ENCODE measurements at places on chromosomes 4 and X.

- DNase-seq: no peak
Measured at GRCh38 chrX:101668143-101668542, 8.5 kb upstream of the ARMCX2 start.

DNA sequence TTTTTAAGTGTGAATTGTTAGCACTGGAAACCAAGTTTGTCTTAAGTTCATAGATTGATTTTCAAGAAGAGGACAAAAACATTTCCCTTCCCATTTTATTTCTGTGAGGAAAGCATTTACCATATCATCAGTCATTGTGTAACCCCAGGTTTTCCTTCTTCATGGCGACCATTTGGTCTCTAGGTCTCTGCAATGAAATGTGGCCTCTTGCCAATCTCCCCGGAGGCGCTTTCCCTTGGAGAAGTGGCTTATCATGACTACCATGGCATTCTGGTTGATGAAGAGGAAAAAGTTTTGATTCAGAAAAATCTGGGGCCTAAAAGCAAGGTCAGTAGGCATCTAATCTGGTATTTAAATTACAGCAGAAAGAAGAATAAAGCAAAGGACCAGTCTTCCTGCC, 54.4 kb downstream of the ADD1 start:
- DNase-seq: no peak

DNA sequence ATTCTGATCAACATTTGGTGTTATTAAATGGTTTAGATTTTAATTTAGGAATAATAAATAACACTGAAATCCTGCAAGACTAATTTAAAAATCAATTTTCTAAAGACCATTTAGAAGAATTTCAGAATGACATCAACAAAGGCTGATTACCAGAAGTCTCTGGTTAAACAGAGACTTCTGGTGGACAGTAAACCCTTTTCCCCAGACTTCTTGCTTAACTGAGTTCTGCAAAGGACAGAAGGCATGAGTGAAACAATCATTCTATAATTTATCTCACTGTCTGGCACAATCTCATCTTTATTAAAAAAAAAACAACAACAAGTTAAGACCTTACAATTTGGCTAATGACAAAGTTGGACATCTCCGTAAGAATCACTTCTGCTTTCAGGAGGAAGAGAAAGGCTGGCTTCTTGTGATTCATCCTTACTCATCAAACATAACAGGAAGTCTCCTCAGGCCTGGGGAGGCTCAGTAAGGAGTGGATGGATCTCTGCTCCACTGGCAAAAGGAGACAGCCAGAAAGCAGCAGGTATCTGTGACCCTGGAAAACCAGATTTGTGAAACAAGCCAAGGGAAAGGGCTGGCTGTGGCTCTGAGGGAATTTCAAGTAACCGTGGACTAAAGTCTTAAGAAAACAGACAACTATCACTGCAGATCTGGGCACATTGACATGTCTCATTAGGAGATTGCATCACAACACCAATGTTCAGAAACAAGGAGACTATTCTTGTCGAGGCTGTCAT, 908 bp upstream of the TLR6 start:
- DNase-seq: no peak

DNA sequence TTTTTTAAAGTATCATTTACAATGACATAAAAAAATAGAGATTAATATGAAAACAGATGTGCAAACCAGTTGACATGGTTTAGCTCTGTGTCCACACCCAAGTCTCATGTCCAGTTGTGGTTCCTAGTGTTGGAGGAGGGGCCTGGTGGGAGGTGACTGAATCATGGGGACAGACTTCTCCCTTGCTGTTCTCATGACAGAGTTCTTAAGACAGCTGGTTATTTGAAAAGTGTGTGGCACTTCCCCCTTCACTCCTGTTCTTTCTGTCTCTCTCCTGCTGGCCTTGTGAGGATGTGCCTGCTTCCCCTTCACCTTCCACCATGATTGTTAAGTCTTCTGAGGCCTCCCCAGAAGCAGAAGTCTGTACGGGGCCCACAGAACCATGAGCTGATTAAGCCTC, 23.8 kb downstream of the CNOT6L start:
- DNase-seq: no peak

DNA sequence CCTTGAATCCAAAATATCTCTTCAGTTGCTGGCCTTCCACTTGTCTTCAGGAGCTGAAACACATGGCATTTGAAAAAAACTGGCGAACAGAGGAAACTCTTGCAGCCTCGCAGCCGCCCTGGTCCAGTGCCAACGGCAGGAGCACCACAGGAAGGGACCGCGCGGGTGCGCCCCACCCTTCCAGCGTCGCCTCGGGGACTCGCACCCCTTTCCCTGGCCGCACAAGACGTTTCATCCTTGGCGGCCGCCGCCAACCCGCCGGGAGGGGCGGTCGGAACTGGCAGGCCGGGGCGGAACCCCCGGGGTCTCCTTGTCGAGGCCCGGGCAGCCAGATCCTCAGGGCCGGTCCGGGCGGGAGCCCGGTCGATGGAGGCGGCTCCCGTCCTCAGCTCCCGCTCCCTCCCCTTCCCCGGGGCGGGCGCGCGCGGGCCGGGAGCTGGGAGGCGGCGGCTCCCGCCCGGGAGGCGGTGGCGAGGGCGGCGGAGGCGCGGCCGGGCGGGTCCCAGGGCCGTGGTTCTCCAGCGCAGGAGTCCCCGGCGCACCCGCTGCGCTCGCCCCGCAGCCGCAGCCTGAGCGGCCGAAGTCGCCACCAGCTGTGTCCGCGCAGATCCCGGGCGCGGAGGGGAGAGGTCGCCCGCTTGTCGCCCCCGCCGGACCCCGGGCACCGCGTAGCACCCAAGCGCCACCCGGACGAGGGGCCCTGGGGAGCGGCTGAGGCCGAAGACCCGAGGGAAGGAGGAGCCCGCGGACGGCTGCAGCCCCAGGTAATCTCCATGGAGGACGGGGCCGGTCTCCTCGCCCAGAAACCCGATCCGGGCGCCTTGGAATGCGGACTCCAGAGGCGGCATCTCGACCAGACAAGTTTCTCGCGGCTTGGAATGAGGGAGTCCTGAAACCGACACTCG, 886 bp upstream of the NDST3 start:
- DNase-seq: no peak

- no peak for DNase-seq
Measured at GRCh38 chrX:108347800-108348199, 90.4 kb downstream of the COL4A6 start.

GRCh38 chr4:163172647-163173046, 6.0 kb upstream of the NAF1 start:
- no peak for DNase-seq

- no peak for DNase-seq
Measured at GRCh38 chr4:6939761-6940743, 30.4 kb downstream of the TBC1D14 start.

- peak; percentile 46 for DNase-seq
Measured at GRCh38 chrX:23901805-23902204, 5.9 kb downstream of the APOO start.

- DNase-seq: no peak
Measured at GRCh38 chr4:109447278-109447677, 13.7 kb downstream of the SEC24B start.

GRCh38 chr4:67549123-67549522, 3.8 kb upstream of the CENPC start:
- no peak for DNase-seq

DNA sequence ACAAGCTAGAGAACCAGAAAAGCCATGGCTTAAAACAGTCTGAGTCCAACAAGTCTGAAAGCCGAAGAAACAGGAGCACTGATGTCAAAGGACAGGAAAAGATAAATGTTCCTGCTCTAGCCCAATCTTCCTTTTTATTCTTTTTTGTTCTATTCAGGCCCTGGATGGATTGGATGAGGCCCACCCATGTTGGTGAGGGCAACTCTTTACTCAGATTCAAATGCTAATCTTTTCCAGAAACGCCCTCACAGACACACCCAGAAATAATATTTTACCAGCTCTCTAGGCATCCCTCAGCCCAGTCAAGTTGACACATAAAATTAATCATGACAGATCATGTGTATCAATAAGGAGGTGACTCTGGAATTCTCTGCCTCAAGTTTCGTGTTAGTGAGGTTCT, 1002.7 kb downstream of the STPG2 start:
- no peak for DNase-seq

- DNase-seq: no peak
Measured at GRCh38 chr4:76690011-76690905, 207.7 kb downstream of the SOWAHB start.

DNA sequence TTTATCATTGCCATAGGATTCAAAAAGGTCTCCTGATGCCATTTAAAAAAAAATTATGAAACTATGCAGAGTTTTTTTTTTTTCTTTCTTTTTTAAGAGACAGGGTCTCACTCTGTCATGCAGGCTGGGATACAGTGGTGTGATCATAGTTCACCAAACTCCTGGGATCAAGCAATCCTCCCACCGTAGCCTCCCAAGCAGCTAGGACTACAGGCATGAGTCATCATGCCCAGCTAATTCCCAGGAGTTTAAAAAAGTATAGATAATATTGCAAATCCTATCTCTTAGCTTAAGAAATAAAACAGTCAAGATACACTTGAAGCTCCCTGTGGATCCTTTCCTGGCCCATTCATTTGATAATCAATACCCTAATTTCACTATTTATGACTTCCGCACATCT, 58.6 kb upstream of the PRSS48 start:
- no peak for DNase-seq

GRCh38 chrX:48957827-48958634, 624 bp upstream of the OTUD5 start:
- DNase-seq: peak; percentile 95

GRCh38 chr4:80026100-80026499, 46.9 kb downstream of the ANTXR2 start:
- DNase-seq: no peak

- no peak for DNase-seq
Measured at GRCh38 chr4:178681871-178682270, 1239.6 kb upstream of the AGA start.

- no peak for DNase-seq
Measured at GRCh38 chr4:48299560-48299959, 29.9 kb upstream of the TEC start.

DNA sequence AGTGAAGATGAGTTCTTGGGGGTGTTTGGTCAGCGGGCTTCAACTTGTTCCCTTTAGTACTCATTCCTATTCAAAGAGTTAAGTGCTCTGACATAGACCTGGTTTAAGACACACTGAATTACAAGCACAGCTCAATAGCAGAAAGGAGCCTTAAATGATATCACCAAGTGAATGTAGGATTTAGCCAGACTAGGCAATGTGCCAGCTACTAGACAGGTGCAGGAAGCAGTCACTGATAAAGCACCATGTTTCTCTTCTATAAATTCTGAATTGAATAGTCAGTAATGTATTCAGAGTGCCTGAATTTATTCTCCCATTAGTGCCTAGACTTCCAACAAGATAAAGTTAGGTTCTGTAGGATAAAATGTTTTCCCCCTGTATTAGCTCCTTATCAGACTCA, 63.6 kb downstream of the ASB9 start:
- DNase-seq: no peak

DNA sequence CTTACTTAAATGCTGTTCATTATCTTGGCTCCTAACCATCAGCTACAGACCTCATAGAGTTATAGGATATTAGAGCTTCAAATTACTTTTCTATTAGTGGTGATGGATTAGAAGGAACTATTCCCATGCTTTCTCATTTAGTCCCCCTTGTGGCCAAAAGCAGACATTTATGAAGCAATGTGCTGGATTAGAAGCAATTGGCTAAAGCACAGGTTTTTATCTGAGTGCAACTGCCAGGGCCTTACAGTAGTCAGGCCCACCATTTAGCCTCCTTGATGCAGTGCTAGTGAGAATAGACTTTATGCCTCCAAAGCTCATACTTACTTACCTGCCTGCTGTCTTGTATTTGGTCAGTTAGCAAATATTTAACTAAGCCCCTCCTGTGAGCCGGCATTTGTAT, 93.0 kb downstream of the TSPAN7 start:
- peak; percentile 2 for DNase-seq

DNA sequence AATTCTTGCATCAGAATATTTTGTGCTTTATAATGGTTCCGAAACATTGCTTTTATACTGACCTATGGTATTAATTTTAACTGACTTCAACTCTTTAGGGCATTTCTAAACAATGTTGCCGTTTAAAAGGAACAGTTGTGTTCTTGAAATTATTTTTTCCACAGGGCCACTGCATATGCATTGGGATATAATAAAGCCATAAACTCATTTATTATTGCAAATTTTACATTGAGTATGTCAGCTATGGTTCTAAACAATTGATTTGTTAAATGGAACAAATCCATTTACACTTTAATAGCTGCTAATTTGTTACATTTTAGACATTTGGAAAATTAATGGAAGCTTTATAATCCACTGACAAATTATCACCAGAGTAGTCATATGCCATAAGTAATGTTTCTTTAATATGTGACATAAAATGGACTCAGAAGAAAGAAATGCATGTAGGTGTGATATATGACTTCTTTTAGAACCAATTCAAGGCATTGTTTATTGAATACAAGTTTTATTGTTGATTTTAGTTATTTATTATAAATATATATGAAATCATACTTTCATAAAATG, 553.3 kb downstream of the TLL1 start:
- DNase-seq: no peak

- no peak for DNase-seq
Measured at GRCh38 chr4:56480691-56481090, 13.3 kb downstream of the SRP72 start.

GRCh38 chr4:139823746-139824145, 158.1 kb downstream of the MGST2 start:
- DNase-seq: no peak

Measured in forelimb muscle (tissue), 1 donor.